ENCODE measurements at places on chromosomes 7 and 10.
A peak's percentile ranks its signal among the peaks of the same experiment; 100 is the strongest.

DNA sequence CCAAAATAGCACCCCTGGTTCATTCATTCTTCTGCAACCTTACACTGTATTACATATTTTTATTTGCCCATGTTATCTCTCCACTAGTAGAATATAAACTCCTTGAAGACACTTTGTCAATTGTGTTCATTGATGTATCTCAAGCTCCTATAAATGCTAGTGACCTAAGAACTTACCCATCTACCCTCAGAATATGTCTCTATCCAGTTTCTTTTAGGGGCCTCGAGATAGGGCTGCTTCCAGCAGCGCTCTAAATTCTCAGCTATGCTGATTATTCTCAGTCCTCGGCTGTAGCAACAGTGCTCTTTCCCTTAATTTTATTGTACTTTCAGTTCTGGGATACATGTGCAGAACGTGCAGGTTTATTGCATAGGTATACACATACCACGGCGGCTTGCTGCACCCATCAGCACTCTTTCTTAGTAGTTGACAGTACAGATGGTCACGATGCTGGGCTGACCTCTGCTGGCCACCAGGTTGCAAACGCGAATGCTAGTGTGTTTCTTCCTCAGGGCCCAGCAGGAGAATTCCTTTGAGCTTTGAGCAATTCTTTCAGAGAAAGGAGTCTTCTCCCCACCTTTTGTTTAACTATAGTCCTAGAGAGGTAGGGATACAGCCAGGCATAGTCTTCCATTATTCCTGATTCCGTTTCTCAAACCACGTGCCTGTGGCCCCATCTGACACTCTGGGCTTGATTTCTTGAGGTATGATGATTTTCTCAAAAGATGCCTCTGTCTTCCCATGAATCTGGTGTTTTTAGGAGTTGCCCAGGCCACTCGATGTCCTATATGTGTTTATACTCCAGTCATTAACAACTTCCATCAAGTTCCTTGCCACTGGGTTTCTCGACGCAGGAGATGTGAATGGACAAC is 49.1 kb upstream of the CDC14C start:
- no peak for DNase-seq

DNA sequence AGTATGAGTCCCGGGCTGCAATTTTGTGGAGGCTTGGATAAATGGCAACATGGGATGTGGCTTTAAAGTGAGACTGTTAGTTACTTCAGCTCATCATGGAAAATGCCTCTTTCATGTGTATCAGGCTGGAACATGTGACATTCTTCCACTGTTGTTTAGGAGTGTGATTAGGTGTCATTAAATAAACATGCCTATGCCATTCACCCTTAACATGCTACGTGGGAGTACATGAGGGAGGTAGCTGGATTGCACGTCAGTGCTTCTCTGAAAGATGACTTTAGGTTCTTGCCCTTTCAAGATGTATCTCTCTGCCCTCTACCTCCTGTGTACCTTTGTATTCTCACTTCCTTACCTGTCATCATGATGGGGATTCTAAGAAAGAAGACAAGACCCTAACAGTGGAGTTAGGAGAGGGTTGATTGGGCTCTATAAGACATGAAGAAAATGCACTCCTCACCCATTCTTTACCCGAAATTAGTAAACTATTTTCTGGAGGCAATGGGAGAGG is 8.9 kb downstream of the AKR1E2 start:
- no peak for DNase-seq

DNA sequence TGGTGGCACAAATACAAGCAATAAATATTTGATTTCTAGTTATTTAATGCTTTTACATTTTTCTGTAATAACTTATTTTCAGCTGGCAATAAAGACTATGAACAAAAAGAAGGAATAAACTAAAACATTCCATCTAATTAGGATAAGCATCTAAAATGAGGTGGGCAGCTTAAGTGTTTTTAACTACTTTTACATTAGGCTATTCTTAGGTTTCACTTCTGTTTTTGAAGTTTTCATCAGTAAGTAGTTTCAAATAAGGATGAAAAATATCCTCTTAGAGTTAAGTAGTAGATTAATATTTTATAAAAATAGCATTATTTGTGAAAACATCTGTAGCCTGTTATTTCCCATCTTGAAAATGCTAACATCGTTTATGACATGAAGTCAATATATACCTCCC is 15.9 kb downstream of the NT5C2 start:
- DNase-seq: no peak

DNA sequence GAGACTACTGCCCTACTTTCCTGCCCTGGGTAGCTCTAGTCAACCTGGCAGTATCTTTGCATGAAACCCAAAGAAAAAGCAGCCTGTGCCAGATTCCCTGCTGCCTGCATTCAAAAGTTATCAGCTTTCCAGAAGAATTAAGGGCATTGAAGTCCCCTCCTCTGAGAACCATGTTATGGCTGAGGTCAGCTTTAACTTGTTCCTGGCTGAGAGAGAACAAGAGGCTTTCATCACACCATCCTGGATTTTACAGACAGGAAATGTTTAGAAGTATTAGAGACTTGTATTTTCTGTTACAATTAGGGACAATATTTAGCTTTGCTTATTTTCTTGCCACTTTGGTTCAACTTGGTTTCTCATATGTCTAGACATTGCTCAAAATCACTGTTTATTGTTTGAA is 238.8 kb downstream of the ARL4A start:
- no peak for DNase-seq

DNA sequence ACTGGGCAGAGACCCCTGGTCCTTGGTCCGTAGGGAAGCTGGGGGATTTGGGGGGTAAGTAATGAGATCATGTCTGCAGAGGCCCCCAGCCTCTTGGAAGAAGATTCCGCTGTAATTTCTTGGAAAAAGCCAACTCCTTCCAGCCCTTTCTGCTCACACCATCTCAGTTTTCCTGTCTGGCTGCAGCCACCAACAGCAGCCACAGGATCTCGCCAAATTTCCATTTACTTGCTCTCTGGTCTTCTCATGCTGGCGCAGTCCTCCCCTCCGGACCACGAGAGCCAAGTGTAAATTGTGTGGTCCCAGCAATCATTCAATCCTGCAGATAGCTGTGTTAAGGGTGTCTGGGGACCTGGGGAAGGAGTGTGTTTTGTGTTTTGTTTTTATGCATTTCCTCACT is 49.6 kb downstream of the ASB13 start:
- DNase-seq: no peak

DNA sequence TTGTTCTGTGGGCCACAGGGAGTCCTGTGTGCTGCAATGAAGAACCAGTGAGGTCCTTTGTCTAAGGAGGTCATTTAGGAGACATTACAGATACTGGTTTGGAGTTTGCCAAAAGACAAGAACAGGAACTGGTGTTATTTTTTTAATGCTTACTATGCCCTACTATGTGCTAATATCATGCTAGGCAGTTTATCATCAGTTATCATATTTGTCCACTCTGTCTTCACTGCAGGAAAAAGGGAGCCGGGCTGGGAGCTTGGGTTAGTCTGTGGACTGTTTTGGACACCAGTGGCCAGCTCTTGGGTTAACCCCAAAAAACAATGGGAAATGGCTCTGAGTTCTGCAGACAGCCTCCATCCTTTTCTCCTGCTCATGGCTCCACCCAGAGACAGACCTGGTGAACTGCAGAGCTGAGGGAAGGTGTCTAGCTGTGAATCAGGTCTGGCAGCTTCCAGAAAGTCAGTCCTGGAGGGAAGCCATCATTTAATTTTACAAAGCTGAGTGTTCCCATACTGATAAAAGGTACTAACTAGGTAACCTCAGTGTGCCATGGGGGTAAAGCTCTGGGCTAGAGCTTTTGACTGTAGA is 101.2 kb upstream of the ZNF746 start:
- DNase-seq: no peak

- no peak for DNase-seq
Measured at GRCh38 chr10:3054183-3054850, 13.0 kb upstream of the PFKP start.

GRCh38 chr10:86657396-86658011 is 3.2 kb downstream of the OPN4 start:
- DNase-seq: no peak

GRCh38 chr10:97013983-97014382 is 171.8 kb downstream of the SLIT1 start:
- DNase-seq: no peak

GRCh38 chr7:12328888-12329770 is 74.5 kb downstream of the VWDE start:
- DNase-seq: no peak

DNA sequence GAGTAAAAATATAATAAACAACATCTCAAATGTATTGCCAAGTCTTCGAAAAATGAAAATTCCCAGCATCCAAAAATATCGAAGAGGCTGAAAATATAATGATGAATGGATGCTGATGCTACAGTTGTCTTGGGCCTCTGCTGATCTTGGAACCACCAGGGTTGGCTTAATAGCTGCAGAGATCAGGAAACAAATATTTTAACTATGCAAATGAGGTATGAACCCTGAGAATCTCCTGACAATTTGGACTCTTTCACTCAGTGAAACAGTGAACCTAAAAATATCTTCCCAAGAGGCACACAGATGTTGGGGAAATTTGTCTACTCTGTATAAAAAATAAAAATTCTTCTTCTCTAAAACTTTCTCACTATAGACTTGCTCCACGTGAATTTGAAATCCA is 97.7 kb upstream of the EGFR start:
- DNase-seq: no peak

- no peak for DNase-seq
Measured at GRCh38 chr10:124449170-124450011, 444 bp downstream of the NKX1-2 start.

DNA sequence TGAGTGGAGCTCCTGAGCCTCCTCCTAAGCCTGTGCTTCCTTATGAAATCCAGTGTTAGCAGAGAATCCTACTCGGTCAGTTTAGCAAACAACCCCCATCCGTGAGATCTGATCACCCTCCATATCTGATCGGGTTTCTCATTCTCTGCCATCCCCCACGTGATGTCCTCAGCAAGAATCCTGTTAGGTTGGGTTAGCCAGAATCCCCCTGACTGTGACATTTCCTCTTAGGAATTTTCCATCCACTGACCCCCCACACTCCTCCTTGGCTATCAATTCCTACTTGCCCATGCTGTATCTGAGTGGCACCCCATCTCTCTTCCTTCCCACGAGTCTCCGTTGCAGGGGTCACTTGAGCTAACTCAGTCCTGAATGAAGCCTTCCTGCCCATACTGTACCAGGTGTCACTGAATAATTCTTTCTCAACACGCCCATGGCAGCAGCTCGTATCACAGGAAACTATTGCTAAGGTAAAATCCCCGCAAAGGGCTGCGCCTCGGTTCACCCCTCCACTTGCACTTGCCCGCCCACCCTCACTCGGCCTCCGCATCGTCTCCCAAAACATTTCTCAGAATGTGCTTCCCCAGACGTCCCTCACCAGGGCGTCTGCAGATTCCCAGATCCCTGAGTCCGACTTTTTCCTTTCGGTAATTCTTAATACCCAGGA is 44.1 kb downstream of the MYOF start:
- DNase-seq: no peak

GRCh38 chr7:153504288-153505075 is 547.7 kb upstream of the DPP6 start:
- DNase-seq: no peak

- DNase-seq: no peak
Measured at GRCh38 chr7:22319424-22320403, 37.2 kb downstream of the RAPGEF5 start.

- DNase-seq: no peak
Measured at GRCh38 chr7:13097499-13097898, 410.1 kb downstream of the ARL4A start.

- no peak for DNase-seq
Measured at GRCh38 chr7:143258831-143259230, 4.4 kb upstream of the GSTK1 start.

- no peak for DNase-seq
Measured at GRCh38 chr7:78562191-78562590, 763.6 kb downstream of the PHTF2 start.

- no peak for DNase-seq
Measured at GRCh38 chr7:31924251-31924650, 146.0 kb downstream of the PDE1C start.

- DNase-seq: no peak
Measured at GRCh38 chr7:46580766-46581165, 659.7 kb upstream of the IGFBP3 start.

GRCh38 chr10:99431190-99431760 is 851 bp upstream of the GOT1 start:
- DNase-seq: no peak

DNA sequence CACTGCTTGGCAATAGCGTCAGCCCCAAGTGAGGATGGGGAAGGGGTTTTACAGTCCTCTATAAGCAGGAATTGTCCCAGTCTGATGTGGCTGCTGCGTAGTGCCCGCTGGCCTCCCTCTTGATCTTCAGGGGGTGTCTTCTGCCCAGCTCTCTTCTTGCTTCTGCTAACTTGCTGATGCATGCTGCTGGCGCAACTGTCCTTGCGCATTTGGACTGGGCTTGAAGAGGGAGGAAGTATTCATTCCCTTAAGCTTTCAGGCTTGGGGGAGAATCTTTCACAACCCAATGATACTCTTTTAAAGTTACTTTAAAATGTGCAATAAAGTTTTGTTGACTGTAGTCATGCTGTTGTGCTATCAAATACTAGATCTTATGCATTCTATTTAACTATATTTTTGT is 10.3 kb downstream of the GALNT11 start:
- no peak for DNase-seq

- no peak for DNase-seq
Measured at GRCh38 chr10:35007858-35008301, 82.3 kb downstream of the CUL2 start.

GRCh38 chr10:75234017-75234682 is 1.6 kb downstream of the COMTD1 start:
- peak; percentile 98 for DNase-seq

- DNase-seq: no peak
Measured at GRCh38 chr10:60921633-60922032, 22.4 kb downstream of the RHOBTB1 start.

DNA sequence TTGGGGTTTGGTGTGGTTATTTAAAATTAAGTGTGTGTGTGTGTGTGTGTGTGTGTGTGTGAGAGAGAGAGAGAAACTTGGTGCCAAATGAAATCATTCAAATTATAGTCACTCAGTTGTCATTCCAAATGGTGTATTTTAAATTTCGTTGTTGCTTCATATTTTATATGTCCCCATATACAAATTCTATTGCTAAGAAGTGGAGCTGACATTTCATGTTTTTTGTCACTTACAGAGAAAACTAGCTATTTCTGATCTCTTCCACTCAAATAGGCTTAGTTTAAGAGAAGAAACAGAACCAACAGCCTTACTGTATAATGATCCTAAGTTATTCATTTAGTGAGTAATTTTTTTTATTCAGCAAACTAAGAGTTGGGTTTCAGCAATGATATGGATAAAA is 42.3 kb downstream of the CHRM2 start:
- DNase-seq: no peak

Measured in stimulated activated CD8-positive, alpha-beta memory T cell treated with anti-CD3 and anti-CD28 coated beads, Interleukin-15, amount 100 ng/mL, for 1 hour (primary cell).